ENCODE measurements at places on chromosomes 1 and 21.
A peak's percentile ranks its signal among the peaks of the same experiment; 100 is the strongest.

DNA sequence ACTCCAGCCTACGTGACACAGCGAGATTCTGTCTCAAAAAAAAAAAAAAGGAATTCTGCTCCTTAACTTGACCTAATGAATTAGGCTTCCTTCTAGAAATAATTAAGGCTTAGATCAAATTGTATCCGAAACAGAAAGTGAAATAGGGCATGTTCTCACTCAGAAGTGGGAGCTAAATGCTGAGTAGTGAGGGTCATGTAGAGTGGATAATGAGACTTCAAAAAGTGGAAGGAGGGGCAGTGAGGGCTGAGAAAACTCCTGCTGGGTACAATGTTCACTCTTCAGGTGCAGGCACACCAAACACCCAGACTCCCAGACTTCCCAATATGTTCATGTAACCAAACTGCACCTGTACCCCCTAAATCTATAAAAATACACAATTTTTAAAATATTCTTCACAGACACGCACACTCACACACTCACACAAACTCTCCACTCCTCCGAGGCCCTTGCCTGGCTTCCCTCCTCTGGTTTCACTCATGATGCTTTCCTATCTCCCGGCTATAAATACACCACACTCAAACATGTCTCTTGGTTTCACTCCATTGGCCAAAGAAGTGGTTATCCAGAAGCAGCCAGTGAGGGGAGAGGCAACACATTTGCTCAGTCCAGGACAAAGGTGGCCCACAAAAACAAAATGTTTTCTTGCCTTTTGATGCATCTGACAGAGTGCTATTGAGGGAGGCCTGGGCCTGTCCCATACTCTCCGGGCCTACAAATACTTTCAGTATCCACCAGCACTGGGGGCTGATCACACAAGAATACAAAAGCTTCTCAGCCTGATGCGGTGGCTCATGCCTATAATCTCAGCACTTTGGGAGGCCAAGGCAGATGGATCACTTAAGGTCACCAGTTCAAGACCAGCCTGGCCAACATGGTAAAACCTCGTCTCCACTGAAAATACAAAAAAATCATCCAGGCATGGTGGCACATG, 249.2 kb downstream of the TOMM20 start:
- no peak for DNase-seq

GRCh38 chr1:14852291-14852690, 253.8 kb downstream of the KAZN start:
- DNase-seq, result no peak

GRCh38 chr1:193181985-193182384, 4.4 kb downstream of the B3GALT2 start:
- DNase-seq, result no peak

- DNase-seq, result no peak
These were observed 14.0 kb downstream of the ATP5PO start for GRCh38 chr21:33901412-33902288.

- peak; percentile 22 for DNase-seq
These were observed 1.1 kb downstream of the ERO1B start for GRCh38 chr1:236280438-236281197.

DNA sequence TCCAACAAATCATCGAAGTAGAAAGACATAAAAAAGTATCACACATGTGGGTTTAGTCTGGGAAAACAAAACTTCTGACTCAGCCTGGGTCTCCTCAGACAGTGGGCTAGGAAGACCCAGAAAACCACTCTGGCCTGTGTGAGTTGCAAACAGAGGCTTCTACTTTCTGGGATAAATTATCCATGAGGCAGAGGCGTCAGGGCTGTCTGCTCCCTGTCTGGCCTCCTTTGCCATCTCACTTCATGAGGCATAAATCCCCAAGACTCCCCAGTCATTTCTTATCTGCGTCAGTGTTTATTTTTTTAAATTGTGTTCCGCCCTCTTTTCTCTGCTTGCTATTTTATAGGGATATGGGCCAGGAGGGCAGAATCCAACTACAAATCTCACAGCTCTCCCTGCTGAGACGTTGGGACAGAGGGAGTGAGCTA, 80.6 kb upstream of the TRABD2B start:
- no peak for DNase-seq
